DND-41 (cell line): ENCODE measurements at places on chromosomes 4 and X.

- DNase-seq, result no peak
These were observed 176.3 kb upstream of the GK2 start for GRCh38 chr4:79584352-79584751.

GRCh38 chrX:99663136-99663535 is 746.9 kb downstream of the PCDH19 start:
- DNase-seq, result no peak

DNA sequence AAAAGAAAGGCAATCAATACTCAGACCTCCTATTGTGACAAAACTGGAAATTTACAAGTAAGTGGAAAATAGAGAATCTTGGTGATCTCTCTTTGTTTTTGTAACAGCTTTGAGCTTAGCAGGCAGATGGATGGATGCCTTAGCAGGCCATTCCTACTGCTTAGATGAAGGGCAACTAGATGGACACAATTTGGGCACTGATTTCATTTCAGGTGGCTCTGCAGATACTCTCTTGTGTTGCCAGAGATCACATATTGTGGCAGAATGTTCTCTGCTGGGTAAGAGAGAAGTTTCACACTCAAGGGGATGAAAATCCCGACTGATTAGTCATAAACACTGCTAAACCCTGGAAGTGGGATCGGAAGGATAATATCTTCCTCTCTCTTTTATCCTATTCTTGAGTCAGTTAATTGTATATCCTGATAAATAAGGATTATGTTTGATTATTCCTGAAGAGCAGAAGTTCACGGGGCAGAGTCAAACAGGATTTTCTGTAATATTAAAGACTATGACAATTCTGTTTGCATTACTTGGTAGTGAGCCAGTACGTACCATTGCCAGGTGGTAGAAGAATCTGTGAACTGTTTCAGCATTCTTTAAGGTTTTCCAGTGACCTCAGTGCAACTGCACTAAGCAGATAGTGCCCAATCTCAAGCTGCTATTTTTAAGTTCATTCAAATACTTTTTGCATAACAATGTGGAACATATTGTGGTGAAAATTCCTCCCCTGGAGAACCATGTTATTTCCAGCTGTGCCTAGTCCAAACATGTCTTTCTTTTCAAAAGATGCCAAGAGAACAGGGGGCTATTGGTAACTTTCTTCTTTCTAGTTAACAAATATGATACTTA is 974.3 kb downstream of the FSTL5 start:
- DNase-seq, result no peak

GRCh38 chr4:6701371-6701770 is 7.7 kb downstream of the S100P start:
- peak; percentile 49 for DNase-seq

DNA sequence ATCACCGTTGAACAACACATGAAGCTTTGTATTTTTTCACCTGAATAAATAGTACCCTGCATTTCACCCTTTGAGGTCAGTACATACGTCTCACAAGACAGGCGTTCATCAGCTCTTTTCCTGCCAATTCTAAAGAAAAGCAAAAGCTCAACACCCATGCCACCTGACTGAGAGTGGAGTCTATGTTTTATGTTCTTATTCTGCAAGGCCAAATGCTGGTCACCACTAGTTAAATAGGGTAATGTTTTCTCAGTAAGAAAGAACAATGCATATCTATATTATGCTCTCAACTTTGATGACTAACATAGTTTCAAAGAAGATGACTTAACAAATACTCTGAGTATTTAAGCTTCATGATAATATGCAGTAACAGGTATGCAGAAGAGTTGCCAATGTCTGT is 336.3 kb upstream of the BMP3 start:
- DNase-seq, result no peak

DNA sequence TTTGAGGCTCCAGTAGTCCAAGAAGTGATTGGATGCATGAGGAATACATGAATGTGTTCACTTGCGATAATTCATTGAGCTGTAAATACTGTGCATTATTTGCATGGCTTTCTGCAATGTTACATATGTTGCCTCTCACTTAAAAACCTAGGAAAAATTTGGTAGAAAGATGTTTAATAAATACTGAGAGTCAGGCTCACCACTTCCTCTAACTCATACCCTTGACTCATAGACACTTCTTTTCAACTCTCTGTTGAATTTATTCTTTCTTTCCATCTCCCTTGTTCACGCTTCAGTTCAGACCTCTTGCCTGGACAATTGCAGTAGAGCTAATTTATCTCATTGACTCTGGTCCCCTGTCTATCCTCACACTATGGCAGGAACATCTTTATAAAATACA is 35.8 kb upstream of the LEF1 start:
- DNase-seq, result no peak

DNA sequence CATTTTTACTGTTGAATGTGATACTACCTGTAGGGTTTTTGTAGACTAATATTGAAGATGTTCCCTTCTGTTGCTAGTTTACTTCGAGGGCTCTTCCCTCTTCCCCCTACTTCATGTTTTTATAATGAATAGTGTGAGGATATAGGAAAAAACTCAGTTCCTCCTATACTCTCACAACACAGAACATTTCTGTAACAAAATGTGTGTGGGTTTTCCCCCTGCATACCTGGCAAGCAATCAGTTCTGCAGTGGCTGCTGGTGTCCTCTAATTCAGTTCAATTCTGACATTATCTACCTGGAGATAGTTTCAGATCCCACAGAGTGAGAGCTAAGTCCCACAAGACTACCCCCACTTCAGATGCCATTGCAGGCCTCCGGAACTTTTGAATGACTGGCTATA is 107.9 kb downstream of the KDM6A start:
- no peak for DNase-seq

GRCh38 chr4:24234288-24234848 is 344.5 kb upstream of the PPARGC1A start:
- no peak for DNase-seq

DNA sequence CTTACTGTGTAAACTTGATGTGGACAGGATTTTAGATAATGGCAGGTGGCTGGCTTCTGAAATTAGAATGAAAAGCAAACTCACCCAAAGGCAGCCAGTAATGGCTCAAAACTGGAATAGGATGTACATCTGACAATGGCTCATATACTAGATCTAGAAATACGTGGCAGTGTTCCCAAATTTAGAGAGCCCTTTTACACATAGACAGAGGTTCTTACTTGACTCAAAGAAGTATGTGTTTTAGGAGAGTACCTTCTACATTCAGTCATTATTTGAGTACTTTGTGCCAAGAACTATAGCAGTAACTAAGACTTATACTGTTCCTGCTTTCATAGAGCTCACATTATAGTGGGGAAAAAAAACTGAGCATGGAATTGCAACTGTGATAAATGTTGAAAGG is 48.0 kb downstream of the UBE2K start:
- DNase-seq, result no peak

- no peak for DNase-seq
These were observed 204.4 kb downstream of the PPARGC1A start for GRCh38 chr4:23685471-23685870.

GRCh38 chr4:83569987-83570386 is 34.1 kb downstream of the GPAT3 start:
- DNase-seq, result no peak

- no peak for DNase-seq
These were observed 527.7 kb upstream of the CXorf51A start for GRCh38 chrX:147342197-147342596.
